WTC11 (cell line): ENCODE measurements at places on chromosomes 2 and 18. TPM values are rescaled to one million over a fixed set of nuclear protein-coding genes. Genes with fewer than 3 reads are reported as not detected.

DNA sequence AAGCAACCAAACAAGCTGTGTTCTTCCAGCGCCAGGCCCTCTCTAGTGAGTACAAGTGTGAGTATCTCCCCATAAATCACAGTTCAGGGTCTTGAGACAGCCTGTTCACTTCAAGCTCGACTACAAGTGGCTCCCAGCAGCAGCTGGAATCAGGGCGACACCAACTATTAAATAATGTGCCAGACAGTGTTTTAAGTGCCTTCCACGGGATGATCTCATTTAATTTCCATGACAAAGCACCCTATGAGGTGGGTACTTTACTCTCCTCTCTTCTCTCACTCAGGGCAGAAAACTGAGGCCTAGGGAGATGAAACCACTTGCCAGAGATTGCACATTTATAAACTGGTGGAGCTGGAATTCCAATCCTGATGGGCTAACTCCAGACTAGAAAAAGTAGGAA is 2.6 kb upstream of the FAM136A start:
- no peak for DNase-seq

- DNase-seq = no peak
Observed at GRCh38 chr2:74081763-74082110, 66.0 kb downstream of the BOLA3 start.

Gene ZNF142
- 25.1 to 33.5 TPM (median 28.7 TPM) in 3 replicates for total RNA-seq

Gene SCN7A
- 0.14 to 0.32 TPM (median 0.17 TPM) in 3 replicates for total RNA-seq

Gene MOB4
- total RNA-seq = 40.8 to 55.7 TPM (median 47.8 TPM) in 3 replicates
